ENCODE measurements at places on chromosomes 5 and 9.

GRCh38 chr5:142722896-142723295 lies 37.0 kb upstream of the FGF1 start:
- DNase-seq = no peak

- DNase-seq = no peak
These were observed 91.4 kb downstream of the CACNA1B start for GRCh38 chr9:137969008-137969407.

- no peak for DNase-seq
These were observed 100.6 kb downstream of the GTF3C4 start for GRCh38 chr9:132770770-132771310.

DNA sequence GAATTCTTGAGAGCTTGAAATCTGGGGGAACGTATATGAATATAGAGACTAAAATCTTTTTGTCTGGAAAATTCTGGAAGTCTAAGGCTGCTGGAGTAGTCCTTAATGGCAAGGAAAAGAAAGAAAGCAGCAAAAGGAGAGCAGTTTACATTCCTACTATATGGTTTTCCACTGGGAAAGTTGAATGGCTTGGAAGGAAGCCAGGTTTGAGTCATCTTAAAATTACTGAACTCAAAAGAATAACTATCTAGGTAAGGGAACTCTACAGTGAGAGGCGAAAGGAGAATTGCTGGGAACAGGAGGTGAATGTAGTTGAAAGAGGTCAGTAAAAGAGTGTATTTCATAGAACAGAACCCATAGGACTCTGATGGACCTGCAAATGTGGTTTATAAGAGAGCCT lies 258.1 kb upstream of the EDIL3 start:
- no peak for DNase-seq

DNA sequence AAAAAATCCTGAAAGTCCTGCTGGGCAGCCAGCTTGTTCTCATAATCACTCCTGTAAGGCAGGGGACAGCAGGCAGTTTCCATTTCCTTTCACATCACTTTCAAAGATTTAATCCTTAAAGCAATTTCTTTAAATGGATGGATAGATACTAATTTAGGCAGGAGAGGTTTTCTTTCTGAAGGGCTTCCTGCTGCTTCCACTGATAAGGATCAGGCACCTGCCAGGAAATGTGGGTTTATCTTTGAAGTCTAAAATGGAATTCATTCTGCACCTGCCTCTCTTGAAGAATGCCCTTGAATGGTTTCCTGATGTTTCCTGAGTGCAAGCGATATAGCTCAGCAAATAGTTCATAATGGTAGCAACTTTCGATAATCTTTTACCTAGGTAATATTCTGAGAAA lies 64.5 kb downstream of the STARD4 start:
- no peak for DNase-seq

- DNase-seq = no peak
These were observed 52.3 kb downstream of the NLN start for GRCh38 chr5:65774346-65774745.

- DNase-seq = no peak
These were observed 73.5 kb downstream of the ZNF622 start for GRCh38 chr5:16391858-16392649.

- no peak for DNase-seq
These were observed 235.5 kb downstream of the SLIT3 start for GRCh38 chr5:169065400-169065799.

- no peak for DNase-seq
These were observed 325.4 kb downstream of the RFX3 start for GRCh38 chr9:3200331-3200774.

GRCh38 chr9:18746631-18747030 lies 272.7 kb downstream of the ADAMTSL1 start:
- no peak for DNase-seq

- no peak for DNase-seq
These were observed 139.8 kb downstream of the ESM1 start for GRCh38 chr5:54845567-54845941.

- no peak for DNase-seq
These were observed 99.8 kb downstream of the DTWD2 start for GRCh38 chr5:118888556-118888955.

GRCh38 chr5:13427827-13428557 lies 516.5 kb downstream of the DNAH5 start:
- DNase-seq = no peak

- no peak for DNase-seq
These were observed 9.3 kb downstream of the FPGS start for GRCh38 chr9:127812011-127812410.

GRCh38 chr5:11026543-11026942 lies 265.5 kb upstream of the DAP start:
- DNase-seq = no peak

GRCh38 chr5:65120371-65120967 lies 351.7 kb downstream of the CWC27 start:
- no peak for DNase-seq

- DNase-seq = no peak
These were observed 120.5 kb downstream of the GADD45G start for GRCh38 chr9:89725271-89725670.

- DNase-seq = no peak
These were observed 185.7 kb downstream of the MARCHF11 start for GRCh38 chr5:15993919-15994318.

DNA sequence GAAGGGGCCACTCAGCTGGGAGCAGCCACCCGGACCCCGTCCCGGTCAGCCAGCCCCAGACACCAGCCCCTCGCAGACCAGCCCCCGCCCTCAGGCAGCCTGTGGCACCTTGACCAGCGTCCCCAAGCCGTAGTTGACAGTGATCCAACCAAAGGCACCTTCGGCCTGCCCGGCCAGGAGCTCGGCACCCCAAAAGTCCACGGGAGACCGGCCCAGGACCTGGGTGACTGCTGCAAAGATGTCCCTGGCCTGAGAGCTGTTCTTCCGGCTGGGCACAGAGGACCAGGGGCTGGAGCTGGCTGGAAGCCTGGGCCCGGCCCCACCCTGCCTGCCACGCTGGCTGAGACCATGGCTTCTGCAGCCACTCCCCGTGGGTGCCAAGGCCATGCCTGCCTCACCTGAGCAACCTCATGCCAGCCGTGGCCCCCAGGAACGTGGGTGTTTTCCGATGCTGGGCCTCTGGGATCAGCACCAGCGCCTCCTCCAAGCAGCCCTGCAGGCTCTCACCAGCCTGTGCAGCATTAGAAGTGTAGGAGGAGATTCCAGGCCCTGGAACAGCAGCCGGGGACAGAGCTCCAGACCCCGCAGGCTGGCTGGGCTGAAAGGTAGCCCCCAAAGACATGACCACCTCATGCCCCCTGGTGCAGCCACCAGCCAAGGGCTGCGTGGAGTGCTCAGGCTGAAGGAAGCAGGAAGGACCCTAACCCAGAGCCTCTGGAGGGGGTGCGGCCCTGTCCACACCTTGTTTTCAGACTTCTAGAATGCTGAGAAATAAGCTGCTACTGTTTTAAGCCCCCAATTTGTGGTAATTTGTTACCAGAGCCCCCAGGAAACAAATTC lies 4.2 kb downstream of the ENTPD8 start:
- DNase-seq = no peak

DNA sequence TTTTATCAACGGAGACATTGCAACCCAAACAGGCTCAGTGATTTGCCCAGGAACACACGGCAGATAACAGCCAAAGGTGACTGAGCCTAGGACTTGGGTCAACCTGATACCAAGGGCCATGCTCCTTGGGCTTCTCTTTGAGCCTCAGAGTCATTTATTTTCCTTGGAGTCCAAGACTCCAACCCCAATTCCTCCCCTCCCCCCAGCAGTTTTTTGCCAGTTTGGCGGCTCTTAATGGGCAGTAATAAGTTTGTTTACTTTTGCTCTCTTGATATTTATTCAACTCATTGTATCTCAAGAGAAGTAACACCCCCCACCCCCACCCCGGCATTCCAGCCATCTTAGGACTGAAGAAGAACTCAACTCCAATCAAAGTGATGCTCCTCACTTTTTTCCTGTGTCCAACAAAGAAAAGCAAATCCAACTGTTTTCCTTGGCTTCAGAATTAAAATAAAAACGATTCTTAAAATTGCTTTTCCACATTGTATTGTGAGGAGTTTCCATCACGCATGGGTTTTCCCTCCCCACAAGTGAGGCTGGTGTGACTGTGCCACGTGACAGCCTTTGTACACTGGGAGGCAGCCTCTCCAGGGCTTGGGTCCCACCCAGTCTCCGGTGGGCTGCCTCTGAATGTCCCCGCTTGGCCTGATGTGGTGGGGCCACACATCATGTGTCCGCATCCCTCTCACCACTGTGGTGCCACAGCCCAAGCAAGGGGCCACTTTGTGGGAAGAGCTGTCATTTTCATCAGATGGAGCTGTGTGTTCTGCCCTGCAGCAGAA lies 9.1 kb downstream of the ANGPTL2 start:
- DNase-seq = no peak

GRCh38 chr9:110185806-110186205 lies 22.2 kb downstream of the C9orf152 start:
- DNase-seq = no peak

- DNase-seq = no peak
These were observed 187.6 kb downstream of the GABBR2 start for GRCh38 chr9:98521141-98521540.

- DNase-seq = no peak
These were observed 28.3 kb downstream of the CAMK2A start for GRCh38 chr5:150261231-150261630.

DNA sequence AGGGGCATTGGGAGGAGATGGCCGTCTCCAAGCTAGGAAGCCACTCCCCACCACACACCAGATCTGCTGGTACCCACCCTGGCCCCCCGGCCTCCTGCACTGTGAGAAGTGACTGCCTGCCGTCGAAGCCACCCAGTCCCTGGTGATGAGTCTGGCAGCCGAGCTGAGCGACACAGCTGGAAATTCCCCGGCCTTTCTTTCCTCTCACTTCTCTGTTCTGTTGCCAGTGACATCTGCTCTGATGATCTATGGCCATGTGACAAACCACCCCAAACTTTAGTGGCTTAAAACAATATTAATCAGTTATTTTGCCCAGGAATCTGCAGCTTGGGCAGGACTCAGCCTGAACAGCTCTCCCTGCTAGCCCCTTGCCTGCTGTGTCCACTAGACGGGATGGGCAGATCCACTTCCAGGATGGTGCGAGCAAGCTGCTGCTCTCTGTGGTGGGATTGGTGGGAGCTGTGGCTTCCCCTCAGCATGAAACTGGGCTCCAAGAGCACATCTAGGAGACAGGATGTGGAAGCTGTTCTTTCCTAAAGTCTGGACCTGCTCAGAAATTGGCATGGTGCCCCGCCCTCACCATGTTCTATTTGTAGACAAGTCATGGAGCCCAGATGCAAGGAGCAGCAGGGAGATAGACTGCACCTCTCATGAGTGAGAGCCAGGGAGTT lies 211.2 kb downstream of the GADD45G start:
- no peak for DNase-seq

DNA sequence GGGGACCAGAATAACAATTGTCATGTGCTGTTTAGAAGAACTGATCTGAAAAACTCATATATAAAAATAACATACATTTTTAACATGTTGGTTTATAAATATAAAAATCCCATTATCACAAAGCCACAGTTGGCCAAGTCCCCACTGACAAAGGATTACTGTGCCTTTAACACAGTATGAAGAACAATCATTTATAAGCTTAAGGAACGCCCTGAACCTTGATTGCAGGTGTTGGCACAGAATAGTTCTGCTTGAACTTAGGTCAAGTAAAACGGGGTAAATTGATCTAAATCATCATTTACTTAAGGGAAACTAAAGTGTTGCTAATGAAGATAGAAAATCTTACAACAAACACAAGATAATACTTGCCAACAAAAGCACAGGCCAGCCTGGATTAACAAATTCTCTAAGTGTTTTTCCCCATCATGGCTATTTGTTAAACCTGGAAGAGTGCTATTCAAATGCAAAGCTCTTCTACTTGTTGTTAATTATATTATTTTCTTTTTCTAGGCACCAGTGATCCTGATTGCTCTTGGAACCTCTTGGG lies 46.1 kb downstream of the ASTN2 start:
- DNase-seq = no peak

DNA sequence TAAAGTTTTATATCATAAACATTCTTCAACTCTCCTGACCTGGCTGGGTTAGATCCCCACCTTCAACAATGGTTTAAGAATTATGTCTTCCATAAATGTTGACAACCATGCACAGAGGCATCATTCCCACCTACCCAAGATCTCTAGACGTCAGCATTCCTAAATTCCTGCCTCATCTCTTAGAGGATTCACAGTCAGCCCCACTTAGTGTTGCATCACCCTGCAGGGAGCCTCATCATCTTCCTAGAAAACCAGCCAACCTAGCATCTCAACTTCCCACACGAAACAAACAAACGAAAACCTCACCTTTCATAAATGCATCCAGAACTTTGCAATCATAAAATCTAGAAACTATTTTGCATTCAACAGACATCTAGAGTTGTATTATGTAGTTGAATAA lies 816.1 kb upstream of the C9orf72 start:
- no peak for DNase-seq

DNA sequence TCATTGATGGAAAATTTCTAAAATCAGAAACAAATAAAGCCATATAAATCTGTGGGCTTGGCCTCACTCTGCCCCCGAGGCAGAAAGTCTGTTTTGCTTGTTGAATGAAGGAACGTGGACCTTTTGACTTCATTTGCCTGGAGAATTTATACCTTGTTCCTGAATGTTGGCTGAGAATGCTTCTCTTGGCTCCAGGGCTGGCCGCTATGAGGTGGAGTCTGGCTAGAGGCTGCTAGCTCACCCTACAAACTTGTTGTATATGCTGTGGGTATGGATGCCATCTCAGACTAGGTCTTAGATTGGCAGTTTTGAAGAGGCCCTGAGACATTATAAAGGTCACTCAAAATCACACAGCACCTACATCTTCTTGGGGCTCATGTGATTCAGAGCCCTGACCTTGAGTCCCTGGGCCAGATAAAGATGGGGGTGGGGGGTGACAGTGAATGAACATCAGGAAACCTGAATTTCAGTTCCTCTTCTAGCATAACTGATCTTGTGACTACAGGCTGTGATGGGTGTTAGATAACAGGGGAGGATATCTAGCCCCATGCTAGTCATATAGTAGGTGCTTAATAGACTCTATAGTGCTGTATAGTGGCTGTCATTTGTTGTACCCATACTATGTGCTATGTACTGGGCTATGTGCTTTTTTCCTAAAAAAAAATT lies 2.8 kb downstream of the GM2A start:
- DNase-seq = no peak

DNA sequence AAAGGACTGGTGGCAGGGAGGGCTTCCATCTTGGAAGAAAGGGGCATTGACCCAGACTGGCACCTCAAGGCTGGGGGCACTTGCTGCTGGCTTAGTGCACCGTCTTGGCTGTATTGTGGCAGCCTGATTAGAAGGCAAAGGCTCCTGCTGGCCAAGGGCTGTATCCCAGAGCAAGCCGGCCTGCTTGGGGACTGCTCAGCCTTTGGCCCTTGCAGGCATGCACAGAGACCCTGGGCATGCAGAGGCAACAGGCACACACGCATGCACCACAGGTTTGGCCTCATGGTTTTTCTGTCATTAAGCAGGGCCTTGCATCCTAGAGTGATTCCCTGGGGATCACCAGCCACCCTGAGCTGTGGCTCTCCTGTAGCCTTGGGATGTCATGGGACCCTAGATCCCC lies 29.0 kb downstream of the PITX1 start:
- DNase-seq = no peak

- no peak for DNase-seq
These were observed 1.1 kb upstream of the ORM1 start for GRCh38 chr9:114321759-114322158.

Measured in GOT3 (cell line).